ENCODE measurements at places on chromosomes 1 and 21. TPM values are rescaled to one million over a fixed set of nuclear protein-coding genes. Genes with fewer than 3 reads are reported as not detected.

GRCh38 chr1:219271818-219272535 lies 98.3 kb downstream of the LYPLAL1 start:
- DNase-seq, result no peak

- no peak for DNase-seq
Observed at GRCh38 chr1:113861641-113862040, 9.9 kb downstream of the PTPN22 start.

- DNase-seq, result no peak
Observed at GRCh38 chr1:19166066-19166465, 44.0 kb downstream of the UBR4 start.

- no peak for DNase-seq
Observed at GRCh38 chr1:45230537-45230936, 24.1 kb upstream of the ZSWIM5 start.

GRCh38 chr1:92953491-92953890 lies 7.8 kb downstream of the DIPK1A start:
- DNase-seq, result no peak

FAAH gene
- 50.7 TPM for polyA plus RNA-seq
